ENCODE measurements at places on chromosomes 6 and 20.

GRCh38 chr20:10662661-10663458, 10.9 kb downstream of the JAG1 start:
- DNase-seq, result no peak

- no peak for DNase-seq
Observed at GRCh38 chr20:24814556-24815195, 134.4 kb upstream of the CST7 start.

GRCh38 chr6:11826779-11827178, 48.2 kb upstream of the ADTRP start:
- no peak for DNase-seq

DNA sequence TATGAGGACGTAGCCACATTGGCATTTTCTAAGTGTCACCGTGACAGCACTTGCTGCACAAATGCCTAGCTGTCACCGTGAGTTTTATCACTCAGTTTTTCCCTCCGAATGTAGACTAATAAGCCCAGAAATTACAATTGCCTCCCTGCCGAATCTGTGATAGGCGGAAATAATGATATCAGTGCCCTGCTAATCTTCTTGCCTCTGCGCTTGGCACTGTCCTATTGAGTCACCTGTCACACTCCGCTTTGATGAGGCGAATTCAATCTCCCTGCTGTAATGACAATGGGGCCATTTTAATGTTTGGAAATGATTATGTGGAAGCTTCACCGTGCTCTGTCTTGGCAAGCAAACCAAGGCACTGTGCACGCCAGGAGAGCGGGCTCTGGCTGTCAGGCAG, 112.8 kb downstream of the LINC00237 start:
- DNase-seq, result no peak

- peak; percentile 62 for DNase-seq
Observed at GRCh38 chr6:9540534-9541126, 874.2 kb downstream of the TFAP2A start.

DNA sequence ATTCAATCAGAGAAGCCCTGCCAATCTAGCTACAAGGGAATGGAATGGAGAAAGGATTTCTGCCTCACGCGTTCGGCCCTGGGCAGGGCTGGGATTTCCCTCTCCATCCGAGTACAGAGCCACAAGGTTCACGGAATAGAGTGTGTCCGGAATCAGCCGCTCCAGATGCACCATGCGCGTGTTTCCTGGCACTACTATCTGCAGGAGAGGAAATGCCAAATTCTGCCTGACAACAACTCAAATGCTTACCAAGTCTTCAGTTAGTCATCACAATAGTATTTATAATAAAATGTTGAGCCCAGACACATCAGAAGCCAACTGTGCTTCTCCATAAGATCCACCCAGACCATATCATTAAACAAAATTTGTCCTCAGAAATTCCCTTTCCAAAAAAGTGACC, 75.1 kb downstream of the COL12A1 start:
- DNase-seq, result no peak

DNA sequence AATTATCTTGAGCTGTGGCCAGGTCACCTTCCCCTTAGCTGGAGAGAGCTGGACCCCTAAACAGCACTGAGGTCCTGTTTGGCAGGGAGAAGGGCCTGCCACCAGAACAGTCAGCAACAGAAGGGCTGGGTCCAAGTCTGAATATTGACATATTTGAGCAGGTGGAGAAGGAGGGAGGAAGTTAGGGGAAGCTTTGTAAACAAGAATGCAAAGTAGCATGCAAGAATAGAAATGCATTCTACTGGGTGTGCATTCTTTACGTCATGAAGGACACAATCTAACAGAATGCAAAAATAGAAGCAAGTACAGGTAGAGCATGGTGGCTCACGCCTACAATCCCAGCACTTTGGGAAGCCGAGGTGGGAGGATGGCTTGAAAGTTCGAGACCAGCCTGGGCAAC, 100.5 kb downstream of the QRSL1 start:
- no peak for DNase-seq

DNA sequence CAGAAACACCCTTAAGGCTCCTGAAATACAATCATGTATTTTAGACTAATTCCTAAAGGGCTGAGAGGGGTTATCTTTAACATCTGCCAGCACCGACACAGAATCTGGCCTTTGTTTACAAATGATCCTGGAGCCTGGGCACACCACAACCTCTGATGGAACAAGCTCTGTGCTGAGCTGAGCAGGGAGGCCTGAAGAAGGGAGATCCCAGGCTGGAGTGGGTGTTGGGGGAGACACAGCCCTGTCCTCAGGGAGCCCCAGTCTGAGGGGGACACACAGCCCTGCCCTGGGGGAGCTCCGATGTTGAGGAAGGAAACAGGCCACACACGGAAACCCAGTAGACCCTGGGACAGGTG, 130.5 kb downstream of the VEGFA start:
- no peak for DNase-seq

- peak; percentile 64 for DNase-seq
Observed at GRCh38 chr20:63156221-63156671, 59.7 kb downstream of the YTHDF1 start.

DNA sequence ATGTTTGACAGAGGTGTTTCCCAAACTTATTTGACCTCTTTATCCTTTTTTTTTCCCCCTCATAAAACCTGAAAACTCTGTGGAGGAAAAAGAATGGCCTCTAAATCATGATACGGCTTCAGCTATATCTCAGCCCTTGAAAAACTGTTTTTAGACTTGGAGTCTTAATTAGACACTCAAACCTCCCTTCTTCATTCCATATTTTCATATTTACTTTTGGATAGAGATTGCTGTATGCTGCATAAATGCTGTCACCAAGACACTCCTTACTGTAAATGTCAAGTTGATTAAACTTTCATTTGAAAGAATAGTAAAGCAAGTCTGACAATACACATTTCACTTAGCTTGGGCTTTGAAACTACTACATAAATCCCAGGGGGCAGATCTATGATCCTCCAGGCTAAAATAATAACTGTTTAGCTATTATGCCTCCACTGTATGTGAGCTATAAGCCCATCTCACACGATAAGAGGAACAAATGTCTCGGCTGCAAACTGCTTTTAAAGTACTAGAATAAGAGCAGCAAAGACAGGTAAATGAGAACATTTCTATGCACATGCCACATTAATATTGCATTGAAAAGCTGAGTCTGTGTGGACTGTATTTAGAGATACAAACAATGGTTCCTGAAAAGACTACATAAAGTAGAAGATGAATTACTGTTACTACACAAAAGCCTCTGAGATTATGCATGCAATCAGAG, 141.3 kb upstream of the HMGN3 start:
- DNase-seq, result no peak

- DNase-seq, result no peak
Observed at GRCh38 chr20:23341073-23341472, 9.5 kb upstream of the NXT1 start.

DNA sequence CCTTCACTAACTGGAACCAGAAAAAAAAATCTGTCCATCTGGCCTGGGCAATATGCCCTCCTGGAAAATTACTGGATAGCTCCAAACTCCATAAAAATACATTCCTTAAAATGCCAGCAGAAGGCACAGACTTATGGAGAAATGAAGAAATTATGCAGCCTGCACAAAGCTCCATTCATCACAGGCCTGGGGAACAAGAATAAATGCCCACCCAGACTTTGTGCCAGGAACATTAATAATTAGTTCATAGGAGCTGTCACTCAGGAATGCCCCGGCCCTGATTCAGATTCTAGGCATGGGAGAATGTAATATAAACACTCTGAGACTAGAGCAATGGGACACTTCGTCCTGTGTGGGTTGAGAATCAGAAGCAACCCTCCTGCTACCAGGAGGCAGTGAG, 199.3 kb downstream of the OTOR start:
- DNase-seq, result no peak

- no peak for DNase-seq
Observed at GRCh38 chr20:51410586-51411325, 131.8 kb downstream of the NFATC2 start.

DNA sequence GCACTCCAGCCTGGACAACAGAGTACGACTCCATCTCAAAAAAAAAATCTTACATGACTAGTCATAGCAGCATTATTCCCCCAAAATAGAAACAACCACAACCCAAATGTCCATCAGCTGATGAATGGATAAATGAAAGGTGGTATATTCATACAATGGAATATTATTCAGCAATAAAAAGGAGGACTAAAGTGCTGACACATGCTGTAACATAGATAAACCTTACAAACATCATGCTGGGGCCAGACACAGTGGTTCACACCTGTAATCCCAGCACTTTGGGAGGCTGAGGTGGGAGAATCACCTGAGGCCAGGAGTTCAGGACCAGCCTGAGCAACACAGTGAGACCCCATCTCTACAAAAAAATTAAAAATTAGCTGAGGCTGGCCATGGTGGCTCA, 16.9 kb downstream of the C20orf203 start:
- no peak for DNase-seq

- DNase-seq, result no peak
Observed at GRCh38 chr6:127630800-127631199, 53.8 kb downstream of the C6orf58 start.

DNA sequence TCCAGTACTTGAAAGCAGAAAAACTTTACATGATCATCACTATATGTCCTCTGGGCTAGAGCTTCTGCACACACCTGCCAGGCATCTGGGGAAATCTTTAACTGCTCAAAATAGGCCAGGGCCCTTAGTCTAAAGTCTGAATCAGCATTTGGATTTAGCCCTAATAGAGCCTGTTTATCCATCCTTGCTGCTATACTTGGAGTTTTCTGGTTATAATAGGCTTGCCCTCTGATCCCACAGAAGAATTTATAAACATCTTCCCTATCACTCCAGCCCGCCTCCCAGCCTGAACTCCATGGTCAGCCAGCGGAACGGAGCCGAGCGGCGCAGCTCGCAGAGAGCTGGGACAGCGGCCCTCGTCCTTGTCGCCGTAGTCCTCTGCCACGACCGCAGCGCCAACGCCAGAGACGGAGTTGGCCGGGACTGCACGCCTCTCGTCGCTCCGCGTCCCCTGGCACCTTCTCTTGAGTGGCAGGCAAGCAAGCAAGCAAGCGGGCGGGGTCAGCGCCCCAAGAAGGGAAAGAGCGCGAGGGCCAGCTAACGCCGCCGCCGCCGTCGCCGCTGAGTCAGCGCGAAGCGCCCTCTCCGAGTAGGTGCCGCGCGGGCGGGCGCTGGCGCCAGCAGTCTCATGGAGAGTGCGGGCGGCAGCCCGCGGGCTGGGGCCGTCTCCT, 25.4 kb upstream of the ASIP start:
- peak; percentile 82 for DNase-seq

- DNase-seq, result no peak
Observed at GRCh38 chr6:128569732-128570679, 49.6 kb upstream of the PTPRK start.

GRCh38 chr6:156883497-156884252, 106.5 kb downstream of the ARID1B start:
- DNase-seq, result no peak

DNA sequence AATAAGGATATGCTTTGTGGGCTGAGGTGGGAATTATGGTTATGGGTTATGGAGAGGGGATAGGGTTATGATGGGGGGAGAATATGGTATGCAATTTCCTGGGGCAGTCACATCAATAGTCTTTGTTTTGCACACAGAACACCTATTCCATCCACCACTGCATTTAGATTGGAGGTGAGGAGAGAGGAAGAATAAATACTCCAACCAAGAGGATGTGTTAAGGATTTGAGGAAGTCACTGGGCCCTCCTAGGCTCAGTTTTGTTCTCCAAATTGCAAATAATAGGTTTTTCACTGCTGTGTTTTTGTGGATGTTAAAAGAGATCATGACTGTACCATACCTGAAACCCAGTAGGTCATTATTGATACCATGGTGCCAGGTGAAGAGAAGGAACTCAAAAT, 29.5 kb upstream of the SIRPG start:
- no peak for DNase-seq

- DNase-seq, result peak; percentile 64
Observed at GRCh38 chr20:44832724-44833123, 22.4 kb upstream of the RIMS4 start.

DNA sequence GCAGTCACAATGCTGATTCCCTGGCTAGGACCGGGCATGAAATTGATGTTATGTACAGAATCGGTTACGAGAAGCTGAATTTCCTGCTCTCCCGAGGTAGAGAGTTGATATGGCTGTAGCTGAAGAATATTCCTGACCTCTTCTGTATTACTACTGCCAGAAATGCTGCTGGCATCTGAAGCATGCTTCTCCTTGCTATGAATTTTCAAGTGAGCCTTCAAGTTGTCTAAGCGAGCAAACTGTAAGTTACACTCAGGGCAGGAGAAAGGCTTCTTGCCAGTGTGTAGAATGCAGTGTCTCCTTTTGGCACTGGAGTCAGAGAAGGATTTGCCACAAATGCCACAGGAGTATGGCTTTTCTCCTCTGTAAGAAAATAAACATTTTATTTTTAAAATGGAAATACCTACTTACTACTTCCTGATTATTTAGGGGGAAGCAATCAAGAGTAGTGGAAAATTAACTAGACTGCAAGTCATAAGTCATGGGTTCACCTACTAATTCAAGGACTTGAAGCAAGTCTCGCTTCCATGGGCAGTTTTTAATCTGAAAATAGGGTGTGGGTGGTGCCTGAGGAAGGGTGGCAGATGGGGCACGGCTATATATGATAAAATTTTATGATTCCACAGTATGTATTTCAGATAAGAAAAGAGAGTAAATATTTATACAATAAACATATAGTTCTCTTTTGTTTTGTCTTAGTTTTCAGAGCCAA, 10.8 kb upstream of the MICAL1 start:
- no peak for DNase-seq

GRCh38 chr6:14953836-14954235, 292.0 kb upstream of the JARID2 start:
- DNase-seq, result no peak

DNA sequence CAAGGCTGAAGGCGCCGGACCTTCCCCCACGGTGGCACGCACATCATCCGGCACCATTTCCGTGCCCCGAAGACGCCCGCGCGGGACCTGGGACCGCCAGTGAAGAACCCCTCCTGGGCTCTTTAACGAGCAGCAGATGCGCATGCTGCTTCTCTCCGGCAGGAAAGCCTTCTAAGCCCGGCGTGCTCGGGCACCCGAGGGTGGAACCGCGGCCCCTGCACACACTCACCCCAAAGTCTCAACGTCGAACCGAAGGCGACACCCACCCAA, 240 bp downstream of the FOXQ1 start:
- DNase-seq, result no peak

DNA sequence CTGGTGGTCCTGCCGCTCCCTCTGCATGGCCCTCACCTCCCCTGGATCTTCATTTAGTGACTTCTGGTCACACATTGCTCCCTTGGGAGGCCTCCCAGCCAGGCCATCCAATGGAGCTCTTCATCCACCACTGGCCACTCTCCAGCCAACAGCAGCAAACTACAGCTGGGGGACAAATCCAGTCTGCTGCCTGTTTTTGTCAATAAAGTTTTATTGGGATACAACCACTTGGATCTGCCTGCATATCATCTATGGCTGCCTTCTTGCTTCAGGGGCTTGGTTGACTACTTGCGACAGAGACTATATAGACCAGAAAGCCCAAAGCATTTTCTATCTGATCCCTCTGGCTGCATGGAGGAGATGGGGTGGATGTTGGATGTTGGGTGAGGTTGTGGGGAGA, 156.6 kb upstream of the SULF2 start:
- no peak for DNase-seq
